ELR (cell line): ENCODE measurements at places on chromosomes 1 and 21.

- DNase-seq: no peak
Observed at GRCh38 chr1:106968644-106969043, 87.8 kb upstream of the PRMT6 start.

DNA sequence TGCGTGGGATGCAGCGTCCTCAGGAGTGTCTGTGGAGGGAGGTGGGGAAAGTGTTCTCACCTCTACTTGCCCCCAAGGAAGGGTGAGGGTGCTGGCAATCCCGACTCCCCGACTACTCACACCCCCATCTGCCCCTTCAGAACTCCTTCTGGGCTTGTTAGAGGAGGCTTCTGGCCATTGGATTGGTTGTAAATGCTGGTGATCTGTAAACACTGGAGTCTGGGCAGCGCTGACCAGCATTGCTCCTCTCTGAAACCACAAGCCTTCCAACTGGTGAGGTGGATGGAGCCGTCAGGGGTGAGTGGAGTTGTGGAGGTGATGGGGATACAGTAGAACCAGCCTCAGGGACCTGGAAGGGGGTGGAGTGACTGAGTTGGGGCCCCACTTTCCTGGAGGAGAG, 59.3 kb downstream of the NKAIN1 start:
- DNase-seq: no peak

DNA sequence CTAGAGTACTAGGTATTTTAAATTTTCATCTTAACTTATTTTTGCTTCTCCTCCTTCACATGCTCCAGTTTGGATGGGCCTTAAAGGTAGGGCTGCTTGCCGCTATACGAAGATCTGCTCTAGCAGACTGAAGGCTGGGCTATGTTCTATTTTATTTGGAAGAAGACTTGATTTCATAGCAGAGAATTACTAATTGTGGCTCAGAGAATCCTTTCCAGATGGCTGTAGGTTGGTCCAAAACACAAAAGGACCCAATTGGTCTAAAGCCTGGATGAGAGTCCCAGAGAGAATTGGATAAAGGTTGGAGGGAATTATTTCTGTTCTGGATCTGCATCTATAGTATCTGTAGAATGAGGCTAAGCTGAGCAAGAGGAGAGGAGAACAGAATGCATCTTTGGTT, 719.4 kb upstream of the PTBP2 start:
- DNase-seq: no peak

- no peak for DNase-seq
Observed at GRCh38 chr1:168452329-168452728, 91.5 kb downstream of the XCL2 start.

- DNase-seq: no peak
Observed at GRCh38 chr1:31364561-31365250, 8.2 kb downstream of the FABP3 start.

DNA sequence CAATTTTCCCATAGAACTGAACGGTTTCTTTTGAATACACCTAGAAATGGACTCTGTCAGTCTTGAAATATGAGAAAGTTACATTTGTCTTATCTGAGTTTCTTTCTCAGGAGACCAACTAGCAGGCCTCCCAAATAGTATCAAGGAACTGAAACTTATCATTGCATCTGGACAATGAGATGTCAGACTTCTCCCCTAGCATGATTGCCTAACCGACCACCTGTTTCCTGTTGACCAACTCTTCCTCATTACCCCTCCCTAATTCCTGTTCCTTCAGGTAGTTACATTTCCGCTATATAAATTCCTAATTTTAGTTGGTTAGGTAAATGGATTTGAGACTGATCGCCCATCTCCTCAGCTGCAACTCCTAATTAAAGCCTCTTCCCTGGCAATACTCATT, 1587.3 kb downstream of the NCAM2 start:
- no peak for DNase-seq

DNA sequence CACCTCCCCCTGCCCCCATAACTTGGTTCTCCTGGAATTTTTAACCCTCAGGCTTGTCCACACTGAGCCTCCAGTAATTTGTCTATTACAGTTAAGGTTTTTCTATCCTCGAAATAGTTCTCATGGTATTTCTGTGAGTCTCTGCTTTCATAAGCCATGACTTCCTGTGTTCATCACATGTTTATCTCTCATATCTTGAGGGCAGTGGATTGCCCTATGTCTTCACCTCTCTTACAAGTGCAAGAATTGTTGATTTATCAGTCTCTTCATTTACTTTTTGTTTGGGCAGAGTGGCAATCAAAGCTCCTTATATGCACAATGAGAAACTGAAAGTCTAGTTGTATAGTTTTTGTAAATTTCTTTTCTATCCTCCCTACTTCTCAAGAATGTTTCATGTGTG, 328.4 kb downstream of the PLA2G4A start:
- DNase-seq: peak; percentile 10

DNA sequence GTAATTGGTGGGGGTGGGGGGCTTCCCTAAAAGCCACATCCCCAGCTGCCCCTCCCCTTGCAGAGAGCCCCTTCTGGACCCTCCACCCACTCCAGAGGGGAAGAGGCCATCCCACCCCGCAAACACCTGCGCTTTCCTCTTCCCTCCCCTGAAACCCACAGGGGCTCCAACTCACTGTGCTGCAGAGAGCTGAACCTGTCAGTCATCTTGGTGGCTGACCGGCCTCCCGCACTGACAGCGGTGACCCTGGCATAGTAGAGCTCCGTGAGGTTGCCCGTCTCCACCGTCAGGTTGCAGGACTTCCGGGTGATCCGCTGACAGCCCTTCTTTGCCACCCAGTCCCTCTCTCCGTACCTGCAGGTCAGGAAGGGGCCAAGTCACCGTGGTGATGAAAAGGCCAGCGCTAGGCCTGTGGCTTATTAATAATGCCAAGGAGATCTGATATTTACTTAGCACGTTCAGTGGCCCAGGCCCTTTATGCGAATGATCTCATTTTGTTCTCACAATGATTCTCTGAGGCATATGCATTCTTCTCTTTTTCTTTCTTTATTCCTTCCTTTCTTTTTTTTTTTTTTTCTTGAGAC, 5.9 kb downstream of the IL22RA1 start:
- DNase-seq: no peak

DNA sequence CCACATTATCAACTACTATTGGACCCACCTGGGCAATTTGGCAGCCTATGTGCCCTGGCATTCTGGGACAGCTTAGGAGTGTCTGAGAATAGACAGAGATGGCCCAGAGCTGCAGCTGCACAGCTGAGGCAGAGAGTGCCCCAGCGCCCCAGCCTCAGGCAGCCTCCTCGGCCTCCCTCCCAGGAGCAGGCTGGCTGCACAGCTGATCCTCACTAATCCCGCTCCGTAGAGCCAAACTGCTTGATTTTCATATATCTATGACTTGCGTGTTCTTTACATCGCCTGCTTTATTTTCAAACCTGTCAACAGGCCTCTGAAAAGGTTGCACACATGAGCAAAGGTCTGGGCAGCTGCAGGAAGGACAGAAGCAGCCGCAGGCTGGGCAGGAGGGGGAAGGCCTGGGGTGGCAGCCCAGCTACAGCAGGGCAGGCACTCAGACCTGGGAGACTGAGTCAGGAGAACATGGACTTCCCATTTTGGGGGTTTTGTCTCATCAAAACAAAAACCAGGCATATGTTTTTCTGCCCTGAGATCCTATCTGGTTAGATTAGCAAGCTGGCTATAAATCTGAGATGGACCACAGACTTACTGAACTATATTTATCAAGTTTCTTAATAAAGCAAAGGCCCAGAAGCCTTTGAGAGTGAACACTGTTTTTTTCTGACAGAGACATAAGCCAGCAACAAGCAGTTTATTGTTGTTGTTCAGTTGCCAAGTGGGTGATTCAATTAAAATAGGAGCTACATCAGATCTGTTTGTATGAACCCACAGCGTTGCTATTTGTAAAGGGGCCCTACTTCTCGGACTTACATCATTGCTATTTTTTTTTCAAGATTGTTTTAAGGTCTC, 301.8 kb upstream of the DUSP10 start:
- DNase-seq: peak; percentile 39

- DNase-seq: no peak
Observed at GRCh38 chr1:161723459-161724141, 2.3 kb downstream of the FCRLB start.

GRCh38 chr1:154940651-154941194, 4.2 kb upstream of the PMVK start:
- no peak for DNase-seq

- peak; percentile 91 for DNase-seq
Observed at GRCh38 chr1:21931171-21932093, 5.7 kb downstream of the HSPG2 start.

- DNase-seq: no peak
Observed at GRCh38 chr1:182600036-182600713, 4.0 kb downstream of the RGS16 start.

- DNase-seq: peak; percentile 61
Observed at GRCh38 chr1:8259498-8260290, 58.2 kb upstream of the SLC45A1 start.

DNA sequence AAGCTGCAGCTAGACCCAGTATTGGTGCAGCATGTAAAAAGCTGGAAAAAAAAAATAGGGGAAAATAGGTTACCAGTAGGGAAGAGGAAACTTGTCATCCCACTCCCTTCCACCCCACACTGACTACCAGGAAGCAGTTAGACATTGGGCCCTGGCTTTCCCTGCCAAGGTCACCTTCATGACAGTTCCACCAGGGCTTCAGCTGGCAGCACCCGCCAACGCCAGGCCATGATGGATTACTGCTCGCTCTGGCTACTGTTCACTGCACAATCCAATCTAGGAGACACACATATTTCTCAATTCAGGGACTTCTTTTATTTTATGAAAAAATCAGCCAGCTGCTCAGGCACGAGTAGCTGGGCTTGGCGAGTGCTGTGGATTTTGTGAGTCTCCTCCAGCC, 127.7 kb downstream of the DMRTA2 start:
- no peak for DNase-seq

- DNase-seq: no peak
Observed at GRCh38 chr1:119689511-119689910, 22.2 kb upstream of the PHGDH start.

DNA sequence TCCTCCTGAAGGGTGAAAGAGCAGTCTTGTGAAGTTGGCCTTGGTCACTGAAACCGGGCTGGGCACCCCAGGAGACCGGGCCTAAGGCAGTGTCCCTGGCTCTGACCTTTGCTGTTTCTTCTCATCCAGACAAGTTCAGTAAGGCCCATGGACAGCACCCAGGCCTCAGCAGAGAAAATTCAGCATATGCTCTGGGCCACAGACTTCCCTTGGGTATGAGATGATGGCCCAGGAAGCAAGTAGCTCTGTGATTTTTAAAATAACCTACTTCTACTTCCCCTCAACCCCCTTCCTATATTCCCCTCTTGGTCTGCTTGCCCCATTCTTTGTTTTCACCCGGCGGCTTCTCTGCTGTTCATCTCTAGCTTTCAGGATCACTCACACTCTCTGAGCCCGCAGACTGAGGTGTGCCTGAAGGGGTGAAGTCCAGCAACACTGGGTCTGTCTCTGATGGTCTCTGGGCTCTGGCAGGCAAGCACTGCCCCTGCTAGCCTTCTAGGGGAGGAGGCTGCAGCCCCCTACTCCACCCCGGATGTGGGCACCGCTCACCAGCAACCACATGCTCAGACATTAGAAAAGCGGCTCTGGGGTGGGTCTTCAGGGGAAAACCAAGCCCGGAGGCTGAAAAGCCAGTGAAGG, 2.9 kb upstream of the GPR25 start:
- no peak for DNase-seq

GRCh38 chr1:245389873-245390272, 235.1 kb downstream of the KIF26B start:
- DNase-seq: no peak

DNA sequence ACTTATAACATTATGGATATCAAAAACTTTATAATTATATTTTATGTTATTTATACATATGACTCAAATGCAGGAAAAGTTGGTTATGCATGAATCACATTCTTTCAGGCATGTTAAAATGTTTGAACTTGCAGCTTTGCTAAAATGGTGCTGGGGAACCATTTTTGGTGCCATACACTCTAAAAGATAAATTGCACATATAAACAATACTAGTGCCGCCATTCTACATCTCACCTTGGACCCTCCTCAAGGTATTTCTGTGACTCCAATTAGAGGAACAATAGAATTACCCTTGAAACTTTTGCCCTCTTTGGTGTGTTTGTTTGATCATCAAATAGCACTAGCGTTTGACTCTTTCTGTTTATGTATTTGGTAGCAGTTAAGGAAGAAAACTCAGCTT, 997 bp downstream of the PRKACB start:
- peak; percentile 51 for DNase-seq

GRCh38 chr1:239547987-239548386, 161.6 kb downstream of the CHRM3 start:
- peak; percentile 32 for DNase-seq

- no peak for DNase-seq
Observed at GRCh38 chr1:165215676-165216075, 140.8 kb downstream of the LMX1A start.

DNA sequence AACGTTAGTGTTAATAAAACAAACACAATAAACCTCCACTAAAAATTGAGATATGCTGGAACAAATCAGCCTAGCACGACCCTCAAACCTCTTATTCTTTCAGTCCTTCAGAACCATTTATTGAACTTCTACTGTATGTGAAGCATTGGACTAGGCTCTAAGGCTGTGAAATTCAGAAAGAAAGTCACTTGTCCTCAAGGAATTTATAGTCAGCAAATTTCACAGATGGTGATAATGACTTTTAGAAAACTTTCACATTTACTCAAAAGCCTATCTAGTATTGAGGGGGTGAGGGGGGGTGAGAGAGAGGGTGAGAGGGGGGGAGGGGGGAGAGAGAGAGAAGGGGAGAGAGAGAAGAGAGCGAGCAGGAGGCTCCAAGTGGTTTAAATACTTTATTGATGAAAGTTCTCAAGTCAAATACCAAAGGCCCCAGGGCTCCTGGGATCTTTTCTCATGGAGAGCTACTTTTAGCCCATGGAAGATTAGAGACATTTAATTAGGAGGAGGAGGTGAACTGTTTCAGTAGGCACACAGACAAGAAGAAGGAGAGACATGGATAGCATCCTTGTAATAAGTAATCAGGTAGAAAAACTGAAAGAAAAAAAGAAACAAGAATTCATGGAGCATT, 66.3 kb upstream of the SSX2IP start:
- DNase-seq: peak; percentile 35

- DNase-seq: no peak
Observed at GRCh38 chr1:55272994-55273393, 57.8 kb upstream of the USP24 start.

DNA sequence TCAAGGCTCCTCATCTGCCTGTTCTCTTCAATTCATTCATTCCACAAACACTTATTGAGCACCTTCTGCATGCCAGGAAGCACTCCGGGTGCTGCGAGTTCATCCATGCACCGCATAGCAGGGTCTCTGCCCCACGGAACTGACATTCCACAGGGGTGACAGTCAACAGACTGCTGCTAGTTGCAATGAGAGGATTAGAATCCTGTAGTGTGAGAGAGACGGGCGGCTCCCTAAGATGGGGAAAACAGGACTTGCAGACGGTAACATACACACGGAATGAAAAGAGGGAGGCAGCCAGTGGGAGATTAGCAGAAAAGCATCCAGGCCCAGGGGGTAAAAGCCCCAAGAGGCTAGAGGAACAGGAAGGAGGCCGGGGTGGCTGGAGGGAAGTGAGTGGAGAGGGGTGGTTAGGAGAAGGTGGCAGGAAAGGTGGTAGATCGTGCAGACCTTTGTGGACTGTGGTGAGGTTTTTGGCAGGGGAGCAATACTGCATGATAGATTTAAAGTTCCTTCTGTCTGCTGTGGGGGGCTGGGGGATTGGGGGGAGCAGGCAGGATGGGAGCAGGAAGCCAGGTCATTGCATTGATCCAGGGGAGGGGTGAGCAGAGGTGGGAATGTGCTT, 6.6 kb downstream of the TNFRSF8 start:
- DNase-seq: peak; percentile 24
